ENCODE measurements at places on chromosomes 1 and 21. TPM values are rescaled to one million over a fixed set of nuclear protein-coding genes. Genes with fewer than 3 reads are reported as not detected.

Gene LCE1D
- total RNA-seq: not detected

Gene OXCT2
- 1.5 TPM for total RNA-seq

Gene PGBD5
- total RNA-seq: under 0.01 TPM

Gene MYBPH
- not detected for total RNA-seq

Gene PTGER3
- total RNA-seq: 106 TPM

Gene TTLL7
- total RNA-seq: 16.2 TPM

Gene PBX1
- total RNA-seq: 831 TPM

Gene MAP10
- total RNA-seq: 3.8 TPM

Gene CD58
- 26.2 TPM for total RNA-seq

Gene CALML6
- not detected for total RNA-seq
